Stimulated activated CD4-positive, alpha-beta T cell treated with anti-CD3 and anti-CD28 coated beads, Interleukin-4, amount 100 ng/mL, for 24 hours (primary cell): ENCODE measurements at places on chromosomes 16 and 17.

DNA sequence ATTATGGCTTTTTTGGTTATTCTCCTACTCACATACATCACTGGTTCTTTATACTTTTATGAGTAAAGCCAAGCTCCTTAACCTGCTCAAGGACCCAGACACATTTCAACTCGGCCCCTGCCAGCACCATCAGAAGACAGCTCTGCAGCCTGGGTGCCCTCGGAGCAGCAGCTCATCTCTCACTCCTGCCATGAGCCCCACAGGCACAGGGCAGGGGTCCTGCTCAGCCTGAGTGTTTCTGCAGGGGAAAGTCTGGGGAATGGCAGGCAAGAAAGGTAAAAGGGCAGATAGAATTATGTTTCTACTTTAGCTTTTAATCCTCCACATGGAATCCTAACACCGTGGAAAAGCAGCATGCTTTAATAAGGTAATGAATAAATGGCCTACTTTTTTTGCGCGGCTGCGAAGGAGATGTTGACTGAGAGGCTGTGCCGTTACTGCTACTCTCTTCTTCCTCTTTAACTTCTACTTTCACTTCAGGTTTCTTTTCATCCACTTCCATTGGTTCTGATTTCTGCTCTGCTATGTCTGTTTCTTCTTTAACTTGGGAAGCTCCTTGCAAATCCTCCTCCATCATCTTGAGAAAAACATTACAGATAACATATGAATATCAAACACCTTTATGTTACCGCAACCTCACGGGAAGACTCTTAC is 50.1 kb upstream of the TRAP1 start:
- DNase-seq, result no peak

- no peak for DNase-seq
Observed at GRCh38 chr17:11898526-11899235, 98.6 kb downstream of the ZNF18 start.

- no peak for DNase-seq
Observed at GRCh38 chr17:8708025-8708461, 36.6 kb downstream of the CCDC42 start.

DNA sequence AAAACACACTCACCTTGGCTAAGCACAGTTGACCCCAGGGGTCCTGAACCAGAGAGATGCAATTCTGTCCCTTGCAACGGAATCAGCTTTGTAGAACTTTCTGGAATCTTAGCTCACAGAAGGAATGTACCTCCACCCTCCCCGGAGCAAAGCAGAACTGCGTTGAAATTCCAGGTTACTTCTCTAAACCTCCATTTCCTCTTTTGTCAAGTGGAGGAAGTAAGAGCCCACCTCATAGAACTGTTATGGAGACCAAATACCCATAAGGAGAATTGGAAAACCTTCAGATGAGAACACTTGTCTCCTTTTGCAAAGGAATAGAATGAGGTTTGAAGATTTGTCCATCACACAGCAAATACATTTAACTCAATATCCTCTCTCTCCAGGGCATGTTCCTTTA is 86.6 kb upstream of the RBBP6 start:
- DNase-seq, result no peak

- no peak for DNase-seq
Observed at GRCh38 chr17:70318051-70318450, 148.7 kb downstream of the KCNJ2 start.

DNA sequence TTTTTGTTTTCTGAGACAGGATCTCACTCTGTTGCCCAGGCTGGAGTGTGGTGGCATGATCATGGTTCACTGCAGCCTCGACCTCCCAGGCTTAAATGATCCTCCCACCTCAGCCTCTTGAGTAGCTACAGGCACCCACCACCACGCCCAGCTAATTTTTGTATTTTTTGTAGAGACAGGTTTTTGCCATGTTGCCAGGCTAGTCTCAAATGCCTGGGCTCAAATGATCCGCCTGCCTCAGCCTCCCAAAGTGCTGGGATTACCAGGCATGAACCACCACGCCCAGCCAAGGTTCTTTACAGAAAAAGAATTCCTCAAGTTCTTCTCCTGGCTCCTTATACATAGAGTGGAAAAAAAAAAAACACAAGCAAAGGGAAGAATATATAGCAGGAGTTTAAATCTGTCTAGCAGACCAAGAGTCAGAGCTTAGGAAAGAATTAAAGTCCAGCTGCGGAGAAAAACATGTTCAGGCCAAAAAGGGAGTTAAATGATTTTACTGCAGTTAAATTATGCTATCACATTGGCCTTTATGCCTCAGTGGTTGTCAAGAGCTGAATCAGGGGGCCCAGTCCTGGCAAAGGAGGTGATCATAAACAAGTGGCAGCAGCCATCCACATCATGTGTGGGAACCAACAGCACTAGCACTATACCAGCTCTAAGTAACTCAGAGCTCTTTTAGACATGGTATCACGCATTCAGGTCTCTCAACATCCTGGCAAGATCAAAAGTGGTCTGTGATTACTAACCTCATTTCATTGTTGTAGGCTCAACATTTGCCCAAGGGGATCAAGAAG is 39.3 kb downstream of the LIG3 start:
- no peak for DNase-seq

DNA sequence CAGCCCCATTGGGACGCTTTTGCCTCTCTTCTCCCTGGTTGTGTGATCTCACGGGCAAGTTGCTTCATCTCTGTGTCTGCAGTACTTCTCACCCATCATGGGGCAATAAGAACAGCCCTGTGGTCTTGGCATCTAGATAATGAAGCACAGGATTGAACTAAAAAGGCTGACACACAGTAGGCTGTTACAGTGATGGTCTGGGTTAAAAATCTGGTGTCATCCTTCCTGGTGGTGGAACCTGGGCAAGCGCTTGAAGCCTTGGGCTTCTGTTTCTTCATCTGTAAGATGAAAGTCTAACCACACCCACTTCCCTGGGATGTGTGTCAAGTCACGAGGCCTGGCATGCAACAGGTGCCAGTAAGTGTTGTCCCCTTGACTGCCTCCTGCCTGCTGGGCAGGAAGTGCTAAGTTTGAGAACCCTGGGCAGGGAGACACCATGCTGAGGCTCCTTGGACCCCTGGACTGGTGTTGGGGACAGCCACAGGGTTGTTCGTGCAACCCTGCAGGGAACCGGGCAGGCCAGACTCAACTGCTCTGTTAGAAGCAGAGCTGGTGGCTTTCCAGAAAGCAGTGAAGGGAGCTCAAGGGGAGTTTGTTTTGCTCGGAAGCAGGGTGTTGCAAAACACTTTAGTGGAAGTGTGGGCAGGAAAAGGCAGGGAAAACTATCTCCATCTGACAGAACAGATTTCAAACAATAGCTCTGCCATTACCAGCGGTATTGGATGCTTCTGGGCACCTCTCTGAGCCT is 5.9 kb upstream of the MAP2K3 start:
- peak; percentile 41 for DNase-seq

- no peak for DNase-seq
Observed at GRCh38 chr17:64186171-64187092, 56.5 kb upstream of the ERN1 start.

GRCh38 chr17:16873174-16874035 is 98.5 kb downstream of the TNFRSF13B start:
- DNase-seq, result peak; percentile 30

- no peak for DNase-seq
Observed at GRCh38 chr16:2598133-2598641, 60.4 kb downstream of the PDPK1 start.

DNA sequence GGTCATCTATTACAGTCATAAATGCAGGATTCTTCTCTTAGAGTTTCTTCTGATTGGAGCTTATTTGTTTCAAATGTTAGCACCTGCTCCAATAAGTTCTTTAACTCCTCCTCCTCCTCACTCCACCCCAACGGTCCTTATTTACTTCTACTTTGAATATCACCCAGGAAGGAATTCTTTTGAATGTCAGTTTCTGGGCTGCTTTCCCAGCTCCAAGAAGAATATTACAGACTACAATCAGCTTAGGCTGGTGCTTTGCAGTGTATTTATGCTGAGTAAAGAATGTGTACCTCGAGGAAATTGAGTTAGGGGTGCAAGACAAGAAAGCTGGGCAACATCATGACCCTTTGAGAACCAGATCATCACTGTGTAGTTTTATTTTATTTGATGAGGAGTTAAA is 30.8 kb downstream of the MAP3K3 start:
- no peak for DNase-seq

DNA sequence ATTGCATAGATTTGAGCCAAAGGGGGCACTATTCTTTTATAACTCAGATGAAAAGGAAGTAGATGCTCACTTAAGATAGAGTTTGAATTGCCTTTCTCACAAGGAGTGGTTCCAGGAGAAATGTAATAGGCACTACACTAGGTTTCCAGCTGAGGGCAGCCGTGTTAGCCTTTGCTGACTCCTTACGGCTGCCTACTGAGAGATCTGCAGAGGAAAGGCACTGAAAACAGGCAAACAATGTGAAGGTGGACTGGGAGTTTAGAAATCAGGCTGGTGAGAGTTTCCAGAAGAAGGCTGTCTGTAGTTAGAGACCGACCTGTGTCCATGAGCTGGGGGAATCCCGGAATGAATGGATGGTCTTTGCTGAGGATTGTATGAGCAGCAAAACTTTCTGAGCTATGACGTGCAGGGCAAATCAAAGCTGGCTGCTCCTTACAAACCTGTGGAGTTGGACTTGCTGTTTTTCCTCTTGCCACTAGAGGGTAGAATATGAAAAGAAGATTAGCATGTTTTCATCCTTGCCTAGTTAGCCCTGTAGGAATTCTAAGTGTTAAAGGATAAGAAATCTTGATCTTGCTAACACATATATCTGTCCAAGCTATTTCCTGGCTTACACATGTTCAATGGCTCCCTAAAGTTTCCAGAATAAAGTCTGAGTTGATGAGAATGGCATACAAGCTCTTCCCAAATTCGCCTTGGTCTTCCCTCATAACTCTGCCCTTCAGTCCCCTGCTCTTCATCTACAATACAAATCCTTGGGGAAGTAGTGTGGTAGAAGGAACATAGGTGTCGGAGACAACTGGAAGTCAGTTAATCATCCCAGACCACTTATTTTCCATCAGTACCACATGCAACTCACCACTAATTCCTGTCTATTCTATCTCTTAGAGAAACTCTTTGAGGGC is 20.1 kb upstream of the TAOK1 start:
- DNase-seq, result peak; percentile 42

GRCh38 chr17:77462090-77462489 is 321.3 kb downstream of the SEC14L1 start:
- peak; percentile 44 for DNase-seq
